ENCODE measurements at places on chromosomes 7 and 10.

DNA sequence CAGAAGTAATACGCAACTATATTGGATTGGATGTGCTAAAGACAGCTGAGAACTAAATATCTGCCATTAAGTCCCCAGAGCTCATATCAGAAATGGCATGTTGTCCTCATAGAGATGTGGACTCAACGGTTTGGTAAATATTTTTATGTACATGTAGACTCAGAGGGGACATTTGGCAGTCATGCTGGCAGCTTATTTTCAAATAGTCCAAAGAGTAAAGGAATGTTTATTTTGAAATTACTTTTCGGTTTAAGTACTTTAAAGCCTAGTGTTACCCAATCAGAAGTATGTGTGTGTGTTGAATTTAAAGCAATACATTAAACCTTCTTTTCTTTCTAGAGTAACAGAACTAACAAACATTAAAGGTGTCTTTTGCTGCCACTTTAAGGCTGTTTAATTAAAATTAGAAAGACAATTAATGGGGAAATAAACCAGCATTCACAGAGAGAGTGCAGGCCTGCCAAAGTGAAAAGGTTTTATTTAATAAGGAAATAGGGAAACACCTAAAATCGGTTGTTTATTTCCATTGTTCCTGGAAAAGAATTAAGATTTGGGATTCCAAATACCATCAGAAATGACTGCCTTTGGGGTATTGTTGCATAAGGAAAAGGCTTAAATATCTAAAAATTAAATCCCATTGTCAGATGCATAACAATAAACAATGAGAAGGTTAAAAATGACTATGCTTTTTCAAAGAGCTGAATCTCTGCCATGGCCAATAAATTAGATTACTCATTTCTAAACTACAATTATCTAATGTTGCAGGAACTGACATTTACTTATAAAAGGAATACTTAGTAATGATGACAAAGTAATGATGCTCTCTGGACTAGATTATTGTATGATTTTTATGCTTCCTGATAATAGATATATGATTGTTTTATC is 113.4 kb upstream of the AHR start:
- DNase-seq, result no peak

DNA sequence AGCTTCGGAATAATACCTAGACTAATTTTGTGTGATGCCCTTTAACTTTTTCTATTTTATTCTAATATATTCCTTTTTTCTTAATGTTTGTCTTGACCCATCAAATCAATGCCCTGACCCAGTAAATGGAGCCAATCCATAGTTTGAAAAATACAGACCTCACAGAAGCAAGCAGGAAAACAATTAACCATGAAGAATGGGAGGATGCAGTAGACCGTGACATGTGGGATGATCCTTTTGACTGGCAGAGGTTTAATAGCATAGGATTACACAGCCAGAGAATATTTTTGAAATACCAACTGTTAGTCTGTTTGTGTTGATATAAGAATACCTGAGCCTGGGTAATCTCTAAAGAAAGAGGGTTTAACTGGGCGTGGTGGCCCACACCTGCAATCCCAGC is 142.6 kb upstream of the NEBL start:
- DNase-seq, result no peak

GRCh38 chr7:2008101-2008935 is 224.4 kb downstream of the MAD1L1 start:
- no peak for DNase-seq

GRCh38 chr10:72637398-72637857 is 11.5 kb upstream of the MICU1 start:
- DNase-seq, result no peak

DNA sequence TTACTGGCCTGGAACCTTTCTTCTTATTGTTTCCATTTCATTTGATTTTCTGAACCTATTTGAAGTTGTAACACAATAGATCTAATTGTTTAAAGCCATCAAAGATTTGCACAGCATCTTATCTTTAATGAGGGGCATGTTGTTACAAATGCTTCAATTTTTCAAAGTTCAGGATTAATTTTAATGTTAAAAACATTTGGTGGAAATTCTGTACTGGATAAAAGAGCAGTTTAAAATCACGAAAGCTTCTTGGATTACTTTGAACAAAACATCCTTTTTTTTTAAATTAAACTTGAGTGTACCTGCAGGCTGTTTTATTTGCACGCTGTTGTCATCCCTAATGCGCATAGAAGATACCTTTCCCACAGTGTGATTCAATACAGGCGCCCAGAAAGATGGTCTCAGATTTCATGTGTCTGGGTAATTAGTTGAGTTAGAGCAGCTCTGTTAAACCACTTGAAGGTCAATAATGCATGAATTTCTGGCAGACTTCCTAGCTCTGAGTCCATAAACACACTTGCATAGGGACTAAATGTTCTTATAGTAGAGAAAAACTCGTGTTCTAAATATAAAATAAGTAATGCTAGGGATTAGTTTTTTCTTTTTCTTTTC is 29.3 kb upstream of the DDX50 start:
- DNase-seq, result peak; percentile 89

DNA sequence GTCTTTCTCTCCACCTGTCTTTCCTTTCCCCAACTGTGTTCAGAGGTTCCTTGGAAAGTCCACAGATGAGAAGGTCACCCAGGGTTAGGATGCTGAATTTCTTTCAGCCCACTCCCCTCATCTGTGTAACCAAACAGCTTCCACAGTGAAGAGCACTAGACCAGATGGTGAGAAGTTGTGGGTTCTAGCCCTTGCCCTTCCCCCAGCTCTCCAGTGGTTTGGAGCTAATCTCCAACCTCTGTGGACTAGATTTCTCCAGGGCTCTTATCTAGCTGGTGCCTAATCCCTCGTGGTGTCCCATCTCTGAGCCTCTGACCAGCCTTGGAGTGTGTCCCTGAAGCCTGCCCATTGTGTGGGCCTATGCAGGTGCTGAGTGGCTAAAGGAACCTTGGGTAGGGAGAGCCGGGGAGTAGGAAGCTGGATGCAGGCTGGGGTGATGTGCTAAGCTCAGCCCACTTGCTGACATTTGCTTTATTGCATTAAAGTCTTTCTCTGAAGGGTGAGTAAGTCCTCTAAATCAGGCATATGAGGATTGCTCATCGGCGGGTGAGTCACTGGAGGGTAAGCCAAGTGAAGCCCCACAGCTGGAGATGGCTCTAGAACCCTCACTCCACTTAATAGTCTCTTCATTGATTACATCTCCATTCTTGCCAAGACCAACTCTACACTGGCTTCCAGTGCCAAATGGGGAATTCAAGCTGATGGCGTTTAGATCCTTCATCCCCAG is 14.9 kb downstream of the DUSP5 start:
- no peak for DNase-seq

DNA sequence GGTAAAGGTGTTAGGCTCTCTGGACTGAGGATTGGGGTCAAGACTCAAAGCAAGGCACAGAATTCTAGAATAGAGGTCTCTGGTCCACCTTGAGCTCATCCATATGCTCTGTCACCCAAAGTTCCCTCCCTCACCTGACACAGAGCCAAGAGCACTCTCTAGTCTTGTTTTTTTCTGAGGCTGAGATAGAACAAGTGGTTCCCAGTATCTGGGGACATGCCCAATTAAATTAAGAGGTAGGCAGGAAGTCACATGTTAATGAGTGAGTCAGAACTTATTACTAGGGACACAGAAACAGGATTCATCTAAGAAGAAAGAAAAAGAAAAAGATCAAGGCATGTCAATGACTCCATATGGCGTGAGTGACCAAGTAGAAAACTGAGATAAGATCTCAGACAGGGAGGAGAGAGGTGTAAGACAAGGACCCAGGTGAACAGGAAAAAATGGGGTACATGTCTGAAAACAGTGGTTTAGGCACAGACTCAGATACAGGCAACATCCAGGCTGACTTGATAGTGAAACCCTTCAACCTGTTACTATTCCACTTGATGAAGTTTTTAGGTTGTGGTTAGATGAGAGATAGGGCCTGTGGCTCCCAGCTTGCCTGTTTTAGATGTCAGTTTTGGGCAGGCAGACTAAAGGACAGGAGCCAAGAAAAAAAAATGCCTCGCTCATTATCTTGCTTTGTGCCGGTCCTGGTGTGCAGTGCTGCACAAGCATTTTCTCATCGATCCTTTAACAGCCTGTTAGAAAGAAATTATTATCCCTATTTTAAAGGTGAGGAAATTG is 609.9 kb downstream of the CCSER2 start:
- DNase-seq, result no peak

DNA sequence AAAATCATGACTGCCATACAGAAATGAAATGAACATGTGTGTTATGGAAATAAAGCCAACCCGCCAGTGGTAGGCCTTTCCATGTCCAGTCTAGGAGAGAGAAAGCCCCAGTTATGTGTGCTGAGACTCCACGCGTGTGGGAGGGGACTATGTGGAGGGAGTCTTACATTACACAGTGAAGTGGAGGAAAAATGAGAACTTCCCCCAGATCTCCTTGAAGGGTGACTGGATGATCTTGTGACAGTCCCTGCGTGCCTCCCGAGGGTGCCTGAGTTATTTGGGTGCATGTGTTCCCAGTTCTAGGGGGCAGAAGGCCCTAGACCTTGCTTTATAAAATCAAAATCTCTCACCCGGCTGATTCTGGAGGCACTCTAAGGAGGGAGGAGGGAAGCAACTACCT is 24.2 kb downstream of the UPP1 start:
- DNase-seq, result no peak

GRCh38 chr10:112195224-112195623 is 11.7 kb upstream of the GPAM start:
- no peak for DNase-seq

GRCh38 chr7:99742737-99743394 is 7.9 kb upstream of the CYP3A7 start:
- DNase-seq, result no peak
